ENCODE measurements at places on chromosomes 13 and 19. TPM values are rescaled to one million over a fixed set of nuclear protein-coding genes. Genes with fewer than 3 reads are reported as not detected.

GRCh38 chr19:46944918-46945628 is 74.6 kb upstream of the NPAS1 start:
- no peak for DNase-seq

DNA sequence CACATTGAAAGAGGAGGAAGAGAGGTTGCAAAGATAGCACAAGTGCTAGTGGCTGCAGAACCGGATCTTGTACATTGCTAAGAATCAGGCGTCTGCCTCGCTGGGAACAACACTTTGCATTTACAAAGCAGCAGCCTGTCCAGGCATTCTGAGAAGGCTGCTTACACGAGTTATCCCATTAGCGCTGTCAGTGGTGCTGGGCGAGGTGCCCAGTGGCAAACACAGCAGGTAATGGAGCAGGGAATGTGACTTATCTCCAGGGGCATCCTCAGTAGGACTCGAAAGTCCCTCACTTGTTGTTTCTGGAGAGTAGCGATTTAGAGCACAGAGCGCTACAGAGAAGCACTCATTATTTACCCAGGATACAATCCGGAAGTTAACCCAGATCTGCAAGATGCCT is 209.6 kb downstream of the OLFM4 start:
- DNase-seq: no peak

- DNase-seq: no peak
Measured at GRCh38 chr13:113151745-113152690, 6.4 kb upstream of the PROZ start.

KLK12 gene
- not detected for total RNA-seq

- no peak for DNase-seq
Measured at GRCh38 chr19:46637224-46637623, 1.2 kb upstream of the GNG8 start.

DNA sequence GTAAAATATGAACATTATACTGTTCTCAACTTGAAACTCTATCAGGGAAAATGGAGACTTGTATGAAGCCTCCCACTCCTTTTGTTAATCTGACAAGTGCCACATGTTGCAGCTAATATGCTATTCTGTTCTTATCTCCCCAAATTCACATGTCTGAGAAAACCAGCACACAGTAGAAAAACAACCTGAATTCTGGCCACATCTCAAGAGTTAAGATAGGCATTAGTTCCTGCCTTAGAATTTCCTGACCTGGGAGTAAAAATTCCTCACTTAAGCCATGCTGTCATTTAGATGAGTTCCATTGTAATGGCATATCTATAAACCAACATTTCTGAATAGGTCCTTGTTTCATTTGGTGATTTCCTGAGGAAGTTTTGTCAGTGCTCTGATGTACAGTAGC is 1098.5 kb downstream of the EFNB2 start:
- DNase-seq: no peak

CPB2 gene
- total RNA-seq: not detected

- DNase-seq: no peak
Measured at GRCh38 chr13:39877134-39877533, 221.7 kb downstream of the COG6 start.

DNA sequence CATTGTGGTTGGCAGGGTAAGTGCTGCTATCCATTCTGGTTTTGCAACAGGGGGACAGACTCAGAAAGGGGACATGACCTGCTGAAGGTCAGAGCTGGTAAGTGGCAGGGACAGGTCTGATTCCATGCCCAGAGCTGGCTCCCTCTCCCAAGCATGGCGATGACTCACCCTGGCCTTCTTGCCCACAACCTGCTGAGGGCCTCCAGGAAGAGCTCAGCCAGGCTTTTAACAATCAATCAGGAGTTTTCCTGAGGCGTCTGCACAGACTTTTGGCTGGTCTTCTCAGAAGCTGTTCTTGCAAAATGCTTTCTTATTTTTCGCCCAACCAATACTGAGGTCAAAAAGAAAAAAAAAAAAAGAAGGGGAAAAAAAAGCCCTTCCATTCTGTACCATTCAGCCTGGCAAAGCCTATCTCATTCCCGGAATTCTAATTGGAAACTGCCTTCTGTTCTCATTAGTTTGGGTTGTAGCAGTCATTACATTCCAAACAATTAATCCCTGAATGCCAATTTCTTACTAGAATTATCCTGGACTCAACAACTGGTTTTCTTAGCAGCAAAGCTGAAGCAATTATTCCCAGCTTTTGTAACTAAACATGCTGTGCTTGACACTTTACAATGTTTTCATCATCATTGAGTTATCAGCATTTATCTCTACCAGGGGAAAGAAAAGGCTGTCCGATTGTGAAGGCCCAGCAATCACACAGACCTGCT is 17.7 kb downstream of the SIAH3 start:
- no peak for DNase-seq

DNA sequence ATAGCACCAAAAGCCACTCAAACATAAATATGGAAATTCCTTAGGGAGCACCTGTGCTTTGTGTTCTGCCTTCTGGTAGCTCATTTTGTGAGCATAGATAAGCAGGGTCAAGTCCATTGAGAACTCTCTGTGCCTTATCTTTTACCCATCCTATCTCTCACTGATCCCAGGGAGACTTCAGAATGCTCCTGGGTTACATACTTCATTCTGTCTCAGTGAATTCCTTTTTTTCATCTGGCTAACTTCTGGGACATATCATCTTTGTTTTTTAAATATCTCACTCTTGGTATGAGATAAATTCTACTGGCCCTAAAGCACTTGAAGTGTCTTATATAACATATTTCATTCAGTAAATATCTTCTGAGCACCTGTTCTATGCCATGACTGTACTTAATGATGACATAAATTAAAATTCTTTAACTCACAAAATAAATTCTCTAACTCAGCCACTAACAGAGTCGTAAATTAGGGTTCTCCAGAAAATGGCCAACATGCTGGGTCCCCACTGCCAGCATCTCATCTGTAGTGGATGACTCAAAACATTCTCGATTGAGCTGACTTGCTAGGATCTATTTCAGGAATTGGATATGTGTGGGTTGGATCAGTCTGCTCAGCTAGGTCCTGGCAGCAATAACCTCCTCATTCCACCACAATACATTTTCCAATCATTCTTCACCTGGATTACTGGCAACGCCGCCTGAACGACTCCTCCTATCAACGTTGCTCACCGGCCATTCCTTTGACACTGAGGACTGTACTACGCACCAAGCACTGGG is 170.2 kb downstream of the FOXO1 start:
- no peak for DNase-seq

DNA sequence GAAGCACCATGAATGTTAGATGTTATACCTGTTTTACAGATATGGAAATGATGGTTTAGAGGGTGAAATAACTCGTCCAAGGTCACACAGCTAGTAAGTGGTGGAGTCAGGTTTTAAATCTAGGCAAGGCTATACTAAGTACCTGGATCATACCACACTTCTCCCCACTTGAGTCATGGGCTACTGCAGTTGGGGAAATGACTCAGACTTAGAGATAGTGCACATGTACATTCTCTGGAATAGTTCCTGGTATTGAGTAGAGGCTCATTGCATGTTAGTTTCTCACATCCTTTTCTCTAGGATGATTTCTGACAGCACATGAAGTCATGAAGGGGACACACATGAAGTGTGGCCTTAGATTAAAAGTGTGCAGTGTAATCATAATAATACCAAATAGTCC is 76.2 kb upstream of the TNFSF11 start:
- no peak for DNase-seq

- no peak for DNase-seq
Measured at GRCh38 chr19:2327773-2328400, 499 bp downstream of the LSM7 start.

- DNase-seq: no peak
Measured at GRCh38 chr19:11692127-11692790, 46.5 kb downstream of the ZNF823 start.

- peak; percentile 55 for DNase-seq
Measured at GRCh38 chr19:40822161-40822560, 23.2 kb downstream of the EGLN2 start.

DNA sequence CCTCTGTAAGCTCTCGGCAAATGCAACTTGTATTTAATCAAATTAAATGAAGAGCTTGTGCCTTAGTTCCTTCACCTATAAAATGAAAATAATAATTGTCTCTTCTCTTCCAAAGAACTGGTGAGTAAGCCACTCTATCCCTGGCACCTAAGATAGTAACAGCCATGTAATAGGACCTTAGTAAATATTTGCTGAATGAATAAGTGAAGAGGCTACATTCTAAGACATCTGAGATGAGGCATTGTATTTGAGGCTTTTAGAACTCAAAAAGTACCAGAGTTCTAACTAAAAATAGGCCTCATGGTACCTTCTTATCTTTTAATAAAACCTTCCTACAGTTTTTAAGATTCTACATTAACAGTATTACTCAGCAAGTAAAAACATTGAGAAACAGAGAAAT is 17.3 kb upstream of the DCLK1 start:
- no peak for DNase-seq

KLC3 gene
- not detected for total RNA-seq

- no peak for DNase-seq
Measured at GRCh38 chr19:48895226-48895625, 3.3 kb downstream of the TULP2 start.

DNA sequence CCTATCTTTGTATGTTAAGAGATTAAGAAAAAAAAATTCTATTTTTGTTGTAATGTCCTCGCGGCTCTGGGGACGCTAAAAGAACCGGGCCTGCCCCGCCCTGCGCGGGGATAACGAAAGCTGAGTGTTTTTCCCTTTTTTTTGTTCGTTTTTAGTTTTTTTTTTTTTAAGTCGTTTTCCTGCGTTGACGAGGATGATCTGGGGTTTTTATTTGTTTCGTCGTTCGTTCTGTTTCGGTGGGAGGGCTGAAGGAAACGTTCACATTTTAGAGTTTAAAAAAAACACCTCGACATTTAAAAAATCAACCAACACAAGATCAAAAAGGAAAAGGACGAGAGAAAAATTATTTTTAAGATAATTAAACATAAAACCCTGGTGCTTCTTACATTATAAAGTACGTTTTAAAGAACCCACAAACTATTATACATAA is 5.6 kb downstream of the LYL1 start:
- DNase-seq: no peak

DNA sequence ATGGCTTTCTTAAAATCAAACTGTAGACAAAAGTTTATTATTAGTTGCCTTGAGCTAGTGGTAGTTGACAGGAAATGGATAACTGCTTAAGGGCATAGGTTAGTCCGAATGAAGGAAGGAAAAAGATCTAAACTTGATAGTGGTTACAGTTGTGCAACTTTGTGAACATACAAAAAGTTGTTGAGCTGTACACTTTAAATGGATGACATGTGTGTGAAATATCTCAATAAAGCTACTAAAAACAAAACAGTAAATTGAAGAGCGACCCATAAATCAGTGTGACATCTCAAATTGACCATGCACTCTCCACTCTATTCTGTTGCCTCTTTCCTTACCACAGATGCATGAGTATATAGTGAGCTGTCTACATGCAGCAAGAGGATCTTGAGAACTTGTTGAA is 1757.8 kb downstream of the PCDH9 start:
- DNase-seq: no peak

MAST1 gene
- total RNA-seq: 0.90 TPM

- DNase-seq: no peak
Measured at GRCh38 chr13:102028868-102029267, 373.0 kb downstream of the FGF14 start.

ZNF700 gene
- 9.1 TPM for total RNA-seq

CNMD gene
- total RNA-seq: not detected

- no peak for DNase-seq
Measured at GRCh38 chr19:3645726-3646125, 19.1 kb upstream of the CACTIN start.

DNA sequence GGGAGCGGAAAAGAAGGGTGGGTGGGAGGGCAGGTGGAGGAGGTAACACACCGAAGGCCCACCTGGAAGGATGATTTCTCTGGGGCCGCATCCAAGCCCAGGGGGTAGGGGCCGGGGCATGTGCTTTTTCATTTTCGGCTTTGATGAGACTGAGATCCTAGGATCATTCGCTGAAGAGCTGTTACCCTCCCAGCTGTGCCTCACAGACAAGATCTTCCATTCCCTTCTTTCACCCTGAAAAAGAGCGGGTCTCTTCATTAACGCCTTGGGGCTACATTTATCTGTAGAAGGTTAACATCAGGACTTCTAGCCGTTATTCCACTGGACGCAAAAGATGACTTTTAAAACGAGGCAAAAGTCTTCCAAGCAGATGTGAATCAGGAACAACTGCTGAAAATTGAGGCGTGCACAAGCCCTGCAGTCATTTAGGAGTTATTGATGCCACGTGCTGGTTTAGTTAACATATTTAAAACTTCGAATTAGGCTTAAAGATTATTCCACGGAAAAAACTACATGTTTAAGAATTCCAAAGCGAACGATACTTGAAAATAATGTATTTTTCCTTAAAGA is 1.1 kb downstream of the LMO7 start:
- no peak for DNase-seq
